Activated CD8-positive, alpha-beta memory T cell treated with anti-CD3 and anti-CD28 coated beads for 1 hour (primary cell): ENCODE measurements at places on chromosomes 4 and X.

DNA sequence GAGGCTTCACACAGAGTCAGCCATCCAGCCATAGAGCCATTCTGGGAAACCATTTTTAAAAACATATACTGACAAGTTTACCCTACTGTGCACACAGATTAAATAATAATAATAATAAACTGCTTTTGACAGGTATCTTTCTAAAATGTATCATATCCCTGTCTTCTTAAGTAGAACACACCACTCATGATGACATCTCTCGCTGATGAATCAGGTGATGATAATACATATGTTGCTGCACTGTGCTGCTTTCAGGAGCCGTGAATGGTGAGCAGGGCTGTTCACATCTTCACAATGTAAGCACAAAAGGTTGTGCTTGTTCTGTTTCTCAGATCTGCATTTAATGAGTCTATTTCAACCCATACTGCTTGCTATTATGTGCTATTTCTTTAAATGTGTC lies 3.5 kb downstream of the MTNR1A start:
- DNase-seq, result no peak

- no peak for DNase-seq
These were observed 64.3 kb upstream of the GABRE start for GRCh38 chrX:152038804-152039203.

GRCh38 chr4:186685767-186686183 lies 37.9 kb downstream of the FAT1 start:
- DNase-seq, result no peak

DNA sequence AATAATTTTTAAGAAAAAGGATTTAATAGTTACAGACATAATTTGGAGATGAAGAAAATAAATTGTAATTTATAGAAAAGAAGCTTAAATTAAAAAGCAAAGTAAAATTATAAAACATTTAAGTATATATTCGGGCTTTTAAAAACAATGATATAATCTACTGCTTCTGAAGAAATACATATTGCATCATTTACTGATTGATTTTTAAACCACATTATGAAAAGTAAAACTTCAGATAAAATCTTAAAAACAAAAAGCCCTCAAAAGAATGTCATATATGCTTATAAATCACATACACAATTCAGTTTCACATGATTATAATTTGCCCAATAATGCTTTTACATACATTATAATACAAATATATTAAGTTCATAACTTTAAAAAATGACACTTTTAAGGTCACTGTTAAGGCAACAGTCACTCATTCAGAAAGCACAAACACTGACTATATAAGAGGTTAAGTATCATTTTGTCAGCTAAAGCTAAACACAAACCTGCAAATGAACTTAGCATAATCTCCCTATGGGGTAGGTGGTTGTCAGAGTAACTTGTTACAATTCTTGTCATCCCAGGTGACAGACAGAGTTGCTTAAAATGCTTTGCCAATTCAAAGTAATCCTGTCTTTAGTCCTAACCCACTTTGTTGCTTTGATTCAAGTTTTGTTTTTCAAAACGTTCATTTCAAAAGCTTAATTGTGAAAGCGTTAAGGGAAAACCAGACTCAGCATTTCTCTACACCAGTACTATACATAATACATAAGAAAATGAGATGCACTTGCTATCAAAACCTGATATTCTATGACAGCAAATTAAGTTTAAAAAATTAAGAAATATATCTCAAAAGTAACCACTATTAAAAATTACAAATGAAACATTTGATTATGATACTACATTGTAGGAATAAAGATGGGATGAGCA lies 90.6 kb upstream of the MAB21L2 start:
- DNase-seq, result no peak

- DNase-seq, result no peak
These were observed 34.7 kb downstream of the P2RY10 start for GRCh38 chrX:78979789-78980464.

DNA sequence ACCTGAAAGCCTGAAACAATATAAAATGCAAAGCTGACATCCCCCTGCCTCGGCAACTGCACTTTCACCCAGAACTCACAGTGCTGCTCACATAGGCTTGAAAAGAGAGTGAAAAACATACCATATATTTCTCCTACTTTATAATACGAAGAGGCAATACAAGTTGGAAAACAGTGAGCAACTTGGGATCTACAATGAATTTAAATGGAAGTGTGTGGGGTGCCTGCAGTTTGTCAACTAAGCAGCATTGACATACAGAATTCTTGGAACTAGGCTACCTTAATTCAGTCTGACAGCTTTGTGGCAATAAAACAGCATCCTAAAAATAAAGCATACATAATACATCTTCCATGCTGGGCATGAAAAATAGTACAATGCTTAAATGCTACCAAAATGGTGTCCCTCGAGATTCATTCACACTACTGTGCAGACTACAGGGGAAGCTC lies 8.0 kb downstream of the GASK1B start:
- DNase-seq, result no peak

GRCh38 chr4:1375051-1375721 lies 28.2 kb downstream of the UVSSA start:
- no peak for DNase-seq
